ENCODE measurements at places on chromosomes 11 and 22.

DNA sequence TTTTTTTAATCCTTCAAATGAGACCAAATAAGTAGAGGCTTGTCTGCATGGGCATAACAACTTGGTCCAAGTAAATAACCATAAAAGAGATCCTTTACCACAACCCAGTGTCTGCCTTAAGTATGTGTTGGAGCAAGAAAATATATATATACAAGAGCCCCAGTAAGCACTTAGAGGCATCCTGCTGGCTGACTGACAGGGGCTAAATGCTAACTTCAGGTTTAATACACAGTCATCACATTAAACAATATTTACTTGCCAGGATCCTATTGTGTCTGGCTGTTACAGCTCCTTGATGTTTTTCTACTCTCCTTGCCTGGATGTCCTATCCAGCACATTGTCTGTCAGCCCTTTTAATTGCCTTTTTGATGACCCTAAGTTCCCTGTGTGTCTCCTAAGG is 37.5 kb upstream of the MMP20 start:
- DNase-seq, result no peak

DNA sequence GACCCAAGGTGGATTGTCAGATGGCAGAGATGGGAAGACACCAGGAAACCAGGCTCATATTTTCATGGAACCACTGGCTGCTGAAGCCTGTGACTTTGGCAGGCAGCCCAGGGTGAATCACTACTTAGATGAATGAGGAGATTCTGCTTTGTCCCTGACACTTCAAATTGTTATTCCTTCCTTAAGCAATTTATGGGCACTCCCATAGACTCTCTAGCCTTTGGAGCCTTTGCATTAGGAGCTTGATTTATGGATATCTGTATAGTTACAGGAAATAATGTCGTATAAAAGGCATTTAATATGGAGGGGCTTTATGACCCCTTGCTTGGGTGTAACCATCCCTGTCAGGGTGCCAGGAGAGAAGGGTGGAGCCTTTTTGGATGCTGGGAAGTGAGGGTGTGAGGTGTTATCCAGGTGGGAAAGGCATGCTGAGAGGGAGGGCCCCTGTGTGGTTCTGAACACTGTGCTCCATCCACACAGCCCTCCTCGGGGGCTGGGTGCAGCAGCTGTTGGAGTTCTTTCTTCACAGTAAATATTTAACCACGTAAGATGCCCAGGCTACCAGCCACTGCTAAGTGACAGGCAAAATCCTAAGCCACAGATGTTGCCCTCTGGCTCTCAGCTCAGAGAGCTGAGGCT is 35.3 kb downstream of the IL18 start:
- DNase-seq, result no peak

- no peak for DNase-seq
Measured at GRCh38 chr11:114880442-114880841, 202.1 kb downstream of the NXPE2 start.

DNA sequence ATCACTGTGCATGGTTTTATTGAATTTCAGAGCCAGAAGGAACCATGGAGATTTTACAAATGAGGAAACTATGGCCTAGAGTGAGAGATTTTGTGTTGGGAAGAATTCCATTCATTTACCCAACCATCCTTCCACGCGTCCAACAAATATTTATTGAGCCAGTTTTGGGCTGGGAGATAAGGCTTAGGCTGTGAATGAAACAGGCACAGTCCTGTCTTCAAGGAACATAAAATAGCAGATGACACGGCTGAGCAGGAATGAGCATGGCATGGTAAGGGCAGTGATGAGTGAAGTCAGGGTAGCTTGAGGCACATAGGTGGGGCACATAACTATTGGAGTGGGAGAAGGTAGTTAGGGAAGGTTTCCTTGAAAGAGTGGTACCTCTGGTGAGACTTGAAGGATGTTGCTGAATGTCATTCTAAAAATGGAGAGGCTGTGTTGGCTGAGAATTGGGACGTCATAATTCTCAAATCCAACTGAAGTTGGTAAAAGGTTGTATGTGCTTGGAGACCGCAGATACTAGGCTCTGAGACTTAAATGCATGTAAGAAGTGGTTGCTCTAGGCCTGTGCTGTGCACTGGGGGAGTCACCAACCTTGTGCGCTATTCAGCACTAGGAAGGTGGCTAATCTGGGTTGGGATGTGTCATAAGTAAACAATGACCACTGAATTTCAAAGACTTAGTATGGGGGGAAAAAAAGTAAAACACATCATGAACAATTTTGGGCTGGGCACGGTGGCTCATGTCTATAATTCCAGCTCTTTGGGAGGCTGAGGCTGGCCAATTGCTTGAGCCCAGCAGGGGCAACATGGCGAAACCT is 51.9 kb downstream of the TEAD1 start:
- no peak for DNase-seq

GRCh38 chr22:44193535-44193891 is 12.8 kb downstream of the PARVG start:
- DNase-seq, result no peak

- DNase-seq, result no peak
Measured at GRCh38 chr22:19713245-19713644, 1.1 kb upstream of the SEPTIN5 start.

DNA sequence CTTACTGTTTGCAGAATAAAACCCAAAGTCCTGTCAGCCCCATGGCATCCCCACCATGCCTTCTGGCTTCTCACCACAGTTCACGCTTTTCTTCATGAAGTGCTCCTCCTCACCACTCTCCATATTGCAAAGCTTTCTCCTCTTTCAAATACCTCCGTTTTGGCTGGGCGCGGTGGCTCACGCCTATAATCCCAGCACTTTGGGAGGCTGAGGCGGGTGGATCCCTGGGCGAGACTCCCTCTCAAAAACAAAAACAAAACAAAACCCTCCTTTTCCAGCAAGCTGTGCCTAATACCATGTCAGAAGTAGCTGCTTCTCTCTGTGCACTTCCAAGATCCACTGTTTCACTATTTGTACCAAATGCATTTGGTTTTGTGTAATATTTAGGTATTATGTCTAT is 6.7 kb downstream of the BACE1 start:
- no peak for DNase-seq

DNA sequence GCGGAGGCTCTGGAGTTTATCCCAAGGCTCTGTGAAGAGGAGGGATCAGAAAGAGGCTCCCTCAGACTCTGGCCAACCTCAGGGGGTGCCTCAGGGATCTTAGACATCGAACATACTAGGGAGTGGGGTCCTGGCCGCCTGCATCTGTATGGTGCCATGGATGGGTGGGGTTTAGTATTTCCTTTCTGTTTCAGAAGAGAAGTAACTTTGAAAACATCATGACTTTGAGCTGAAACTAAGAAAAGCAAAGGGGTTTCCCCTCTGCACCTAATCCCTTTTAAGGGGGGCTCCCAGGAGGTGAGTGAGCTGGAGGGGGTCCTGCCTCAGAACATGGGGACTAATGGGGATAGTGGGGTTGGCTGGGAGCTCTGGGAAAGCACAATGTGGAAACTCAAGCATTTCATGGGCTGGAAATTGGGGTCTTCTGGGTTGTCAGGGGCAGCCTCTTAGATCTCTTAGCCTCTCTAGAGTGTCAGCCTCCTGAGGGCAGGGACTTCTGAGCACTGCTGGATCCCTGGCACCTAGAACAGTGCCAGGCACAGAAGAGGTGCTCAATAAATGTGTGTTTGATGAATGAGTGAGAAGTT is 11.8 kb upstream of the SSTR3 start:
- no peak for DNase-seq
